ENCODE measurements at places on chromosomes 5 and 9.
A peak's percentile ranks its signal among the peaks of the same experiment; 100 is the strongest.

GRCh38 chr5:56814361-56814962 is 887 bp upstream of the MAP3K1 start:
- DNase-seq = no peak

DNA sequence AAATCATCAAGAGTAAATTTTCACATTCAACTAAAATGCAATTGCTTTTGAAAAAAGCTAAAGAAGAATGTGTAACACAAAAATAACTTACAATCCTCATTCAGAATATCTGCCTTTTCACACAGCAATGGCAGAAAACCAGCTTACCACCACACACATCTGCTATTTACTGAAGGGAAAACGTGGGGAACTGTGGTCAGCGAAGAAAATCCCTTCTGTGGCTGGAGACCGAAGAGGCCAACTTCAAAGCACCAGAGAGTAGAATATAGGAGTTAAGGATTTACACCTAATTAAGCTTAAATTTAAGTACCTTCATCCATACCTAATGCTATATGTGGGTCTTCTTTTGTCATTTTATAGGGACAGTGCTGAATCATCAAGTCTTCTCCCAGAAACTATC is 339.6 kb downstream of the DEPDC1B start:
- DNase-seq = no peak

DNA sequence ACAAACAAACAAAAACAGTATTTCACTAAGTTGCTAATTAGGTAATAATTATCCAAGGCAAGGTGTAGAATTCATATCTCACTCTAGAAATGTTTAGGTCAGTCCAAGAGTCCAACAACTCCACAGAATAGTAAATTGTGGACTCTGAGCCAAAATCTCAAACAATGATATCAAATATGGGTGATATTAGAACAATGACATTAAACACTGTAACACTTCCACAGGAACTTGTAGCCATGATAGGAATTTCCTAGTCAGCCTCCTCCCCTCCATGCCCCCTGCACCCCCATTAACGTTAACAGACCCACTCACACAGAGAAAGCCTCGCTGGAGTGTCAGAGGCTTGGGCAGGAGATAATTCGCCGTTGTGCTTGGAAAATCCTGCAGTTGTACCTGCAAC is 305.0 kb upstream of the PIK3R1 start:
- DNase-seq = no peak

GRCh38 chr5:137705106-137705505 is 30.8 kb downstream of the KLHL3 start:
- DNase-seq = no peak

GRCh38 chr9:36194326-36195000 is 3.7 kb downstream of the CLTA start:
- no peak for DNase-seq

DNA sequence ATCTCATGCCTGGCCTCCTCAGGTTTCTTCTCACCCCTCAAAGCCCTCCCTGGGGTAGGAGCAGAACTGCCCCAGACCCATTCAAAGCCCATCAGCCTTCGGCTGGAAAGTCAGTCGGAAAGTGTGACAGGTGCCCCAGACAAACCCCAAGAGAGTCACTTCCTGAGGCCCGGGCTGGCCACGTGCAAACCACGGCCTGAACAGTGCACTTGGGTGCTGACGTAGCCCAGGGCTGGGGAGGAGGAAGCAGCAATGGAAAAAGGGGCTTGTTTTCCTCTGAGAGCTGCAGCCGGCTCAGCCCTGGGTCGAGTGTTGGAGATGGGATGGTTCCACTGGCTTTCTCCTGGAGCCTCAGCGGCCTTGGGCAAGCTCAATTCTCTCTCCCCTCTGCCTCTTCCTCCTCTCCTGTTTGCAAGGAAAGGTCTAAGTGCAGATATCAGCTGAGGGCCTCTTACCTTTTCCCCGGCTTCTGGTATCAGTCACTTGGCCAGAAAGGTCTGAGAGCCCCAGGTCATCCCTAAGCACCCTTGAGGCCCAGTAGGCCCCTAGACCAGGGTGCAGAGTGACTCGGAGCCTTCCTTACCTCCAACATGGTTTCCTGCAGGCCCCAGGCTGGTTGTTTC is 5.9 kb upstream of the EGR1 start:
- no peak for DNase-seq

- no peak for DNase-seq
These were observed 34.1 kb upstream of the PLIN2 start for GRCh38 chr9:19161257-19162025.

DNA sequence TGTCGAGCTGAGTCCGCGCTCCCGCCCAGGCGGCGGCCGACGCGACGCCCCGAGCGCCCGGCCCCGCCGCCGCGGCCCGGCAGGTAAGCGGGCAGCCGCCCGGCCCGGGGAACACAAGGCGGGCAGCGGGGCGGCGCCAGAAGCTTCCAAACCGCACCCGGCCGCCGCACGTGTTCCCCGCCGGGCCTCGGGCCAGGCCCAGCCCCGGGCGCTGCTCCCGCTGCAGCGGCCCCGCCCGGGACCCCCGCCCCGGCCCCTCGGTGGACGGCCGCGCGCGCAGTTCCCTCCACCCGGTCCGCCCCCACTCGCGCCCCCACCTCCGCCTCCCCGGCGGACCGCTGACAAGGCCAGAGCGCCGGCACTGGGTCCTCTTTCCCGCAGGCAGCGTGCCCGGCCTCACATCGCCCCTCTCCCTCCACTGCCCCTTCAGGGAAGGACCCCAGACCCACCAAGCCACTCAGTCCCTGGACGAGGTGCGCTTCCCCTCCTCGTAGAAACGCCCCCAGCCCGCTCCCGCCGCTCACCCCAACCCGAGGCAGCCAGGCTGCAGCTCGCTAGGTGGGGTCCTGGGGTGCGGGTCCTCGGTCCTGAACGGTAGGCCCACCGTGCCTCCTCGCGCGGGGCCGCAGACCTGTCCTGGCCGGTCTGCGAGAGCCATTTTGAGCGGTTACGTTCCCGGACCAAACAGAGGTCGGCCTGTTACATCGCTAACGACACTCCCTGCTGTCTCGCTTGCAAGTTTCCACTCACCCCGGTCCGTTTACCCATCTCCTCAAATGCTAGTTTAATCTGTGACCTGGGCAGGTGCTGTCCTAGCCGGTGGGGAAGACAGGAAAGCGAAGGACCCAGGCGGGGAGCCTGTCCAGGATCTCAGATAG is 475 bp downstream of the WDR5 start:
- no peak for DNase-seq

DNA sequence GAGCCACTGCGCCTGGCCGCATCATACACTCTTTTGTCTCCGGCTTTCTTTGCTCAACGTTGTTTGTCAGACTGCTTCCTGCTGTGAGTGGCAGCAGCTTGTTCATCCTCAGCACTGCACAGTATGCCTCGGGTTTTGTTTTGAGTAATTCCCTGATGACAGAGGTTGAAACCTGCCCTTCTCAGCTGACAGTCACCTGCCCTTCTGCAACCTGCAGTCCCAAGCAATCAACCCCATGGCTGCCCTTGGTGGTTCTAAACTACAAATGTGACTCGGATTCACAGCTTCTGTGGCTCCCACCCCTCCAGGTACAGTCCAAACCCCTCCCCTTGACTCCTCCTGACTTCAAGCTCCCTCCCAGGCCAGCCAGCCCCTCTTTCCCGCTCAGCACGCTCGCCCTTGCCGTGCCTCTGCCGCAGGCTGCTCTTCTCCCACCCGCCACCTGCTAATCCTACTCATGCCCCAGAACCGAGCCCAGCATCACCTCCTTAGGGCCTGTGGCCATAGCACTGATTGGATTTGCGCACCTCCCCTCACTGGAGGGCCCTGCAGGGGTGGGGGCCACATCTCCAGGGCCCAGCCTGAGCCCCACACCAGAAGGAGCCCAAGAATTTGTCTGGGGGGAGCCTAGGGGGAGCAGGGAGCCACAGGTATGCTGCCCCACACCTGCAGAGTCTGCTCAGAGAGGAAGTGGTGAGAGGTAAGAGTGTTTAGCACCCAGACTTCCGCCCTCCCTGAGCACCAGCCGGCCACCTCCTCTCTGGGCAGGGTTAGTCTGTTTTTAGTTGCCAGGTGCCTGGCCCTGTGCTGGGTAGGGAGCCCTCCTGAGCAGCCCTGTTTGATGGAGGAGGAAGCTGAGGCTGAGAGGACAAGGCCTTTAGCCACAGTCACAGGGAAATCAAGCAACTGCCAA is 10.1 kb downstream of the EEIG1 start:
- DNase-seq = no peak

GRCh38 chr5:148806520-148806931 is 19.9 kb upstream of the ADRB2 start:
- DNase-seq = no peak

DNA sequence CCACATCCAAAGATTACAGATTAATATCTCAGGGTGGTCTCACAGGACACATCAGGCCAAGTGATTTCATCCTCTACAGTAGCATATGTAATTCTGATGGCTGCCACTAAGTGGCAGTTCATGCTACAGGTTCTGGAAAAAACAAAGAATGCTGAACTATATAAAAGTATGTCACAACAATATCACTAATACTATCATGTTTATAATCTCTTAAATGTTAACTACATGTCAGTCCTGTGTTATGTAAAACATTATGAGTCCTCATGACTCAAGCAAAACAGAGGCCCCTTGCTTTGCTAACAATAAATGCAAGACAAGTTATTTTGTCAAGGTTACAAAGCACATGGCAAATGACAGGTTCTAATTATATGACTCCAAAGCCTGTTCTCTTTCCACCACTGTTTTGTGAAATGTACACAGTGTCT is 233.2 kb downstream of the FBXL17 start:
- DNase-seq = peak; percentile 7

GRCh38 chr5:16669776-16670175 is 53.0 kb upstream of the RETREG1 start:
- DNase-seq = no peak

DNA sequence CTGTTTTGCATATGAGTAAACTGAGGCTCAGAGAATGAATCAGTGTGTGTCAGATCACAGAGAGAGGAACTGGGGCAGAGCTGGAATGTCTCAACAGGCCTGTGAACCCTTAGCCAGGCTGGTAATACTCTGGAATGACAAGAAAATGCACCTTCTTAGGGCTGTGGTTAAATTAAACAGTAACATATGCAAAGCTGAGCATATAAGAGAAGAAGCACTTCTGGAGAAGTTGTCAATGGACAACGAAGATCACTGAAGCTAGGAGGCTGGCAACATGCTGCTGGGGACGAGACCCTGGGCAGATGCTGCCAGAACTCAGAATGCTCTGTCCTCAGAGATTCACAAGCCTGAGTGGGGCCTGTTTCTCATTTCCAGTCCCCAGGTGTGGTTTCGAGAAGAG is 64.6 kb upstream of the EPB41L4B start:
- DNase-seq = no peak

DNA sequence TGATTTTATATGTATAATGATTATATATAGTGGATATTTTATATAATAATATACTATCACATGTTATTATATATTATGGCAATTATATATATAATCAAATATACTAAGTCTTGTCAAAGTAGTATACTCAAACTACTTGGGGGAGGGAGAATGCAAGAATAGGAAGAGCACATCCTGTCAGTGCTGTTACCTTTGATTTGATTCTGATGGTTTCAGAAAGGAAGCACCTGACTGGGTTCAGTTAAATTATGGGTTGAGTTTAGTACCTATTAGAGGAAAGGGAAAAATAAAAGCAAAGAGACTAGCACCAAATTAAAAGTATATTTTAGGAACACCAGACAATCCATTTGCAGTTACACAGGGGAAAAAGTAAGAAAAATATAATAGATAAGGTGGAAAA is 107.6 kb downstream of the GRIA1 start:
- DNase-seq = no peak

DNA sequence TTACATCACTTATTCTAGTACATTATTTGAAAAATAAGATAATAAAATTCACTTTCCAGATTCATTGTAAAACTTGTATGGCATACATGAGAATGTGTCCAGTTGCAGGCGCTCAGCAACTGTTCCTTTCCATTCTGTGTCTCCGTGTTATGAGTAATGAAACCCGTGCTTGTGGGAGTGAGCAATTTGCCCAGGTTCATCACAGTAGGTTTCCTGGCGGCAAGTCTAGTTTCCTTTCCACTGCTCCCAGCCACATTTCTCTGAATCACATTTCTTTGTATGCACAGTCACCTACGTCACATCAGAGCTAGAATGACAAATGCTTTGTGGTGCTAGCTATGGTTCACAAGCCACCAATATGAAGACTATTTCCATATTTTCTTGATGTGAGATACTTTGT is 39.9 kb downstream of the MOCS2 start:
- no peak for DNase-seq

- no peak for DNase-seq
These were observed 311.4 kb downstream of the TLE4 start for GRCh38 chr9:79883073-79883645.

GRCh38 chr9:117340422-117340821 is 74.4 kb downstream of the ASTN2 start:
- DNase-seq = no peak

DNA sequence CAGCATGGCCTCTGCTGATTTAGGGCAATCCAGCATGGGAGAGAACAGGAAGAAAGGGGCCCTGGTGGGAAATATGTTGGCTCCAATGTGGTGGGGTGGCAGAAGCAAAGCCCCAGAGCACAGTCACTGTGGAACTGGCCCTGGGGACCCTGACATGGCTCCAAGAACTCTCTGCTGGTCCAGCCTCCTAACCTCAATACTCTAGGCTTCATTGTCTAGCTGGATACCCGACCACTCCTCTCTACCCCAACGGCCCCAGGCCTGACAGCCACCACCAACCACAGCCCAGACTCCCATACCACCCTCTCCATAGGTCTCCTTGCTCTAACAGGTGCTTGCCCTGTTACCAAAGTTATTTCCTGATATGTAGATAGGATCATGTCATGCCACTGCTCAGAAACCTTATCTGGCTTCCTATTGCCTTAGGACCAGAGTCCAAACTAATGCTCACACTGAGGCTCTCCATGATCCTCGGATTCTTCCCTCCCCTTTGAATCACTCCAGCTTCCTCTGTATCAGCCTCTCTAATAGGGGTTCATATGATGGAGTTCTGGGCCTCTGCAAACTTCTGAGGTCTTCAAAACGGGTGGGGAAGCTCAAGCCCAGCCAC is 12.9 kb downstream of the ACSL6 start:
- no peak for DNase-seq

DNA sequence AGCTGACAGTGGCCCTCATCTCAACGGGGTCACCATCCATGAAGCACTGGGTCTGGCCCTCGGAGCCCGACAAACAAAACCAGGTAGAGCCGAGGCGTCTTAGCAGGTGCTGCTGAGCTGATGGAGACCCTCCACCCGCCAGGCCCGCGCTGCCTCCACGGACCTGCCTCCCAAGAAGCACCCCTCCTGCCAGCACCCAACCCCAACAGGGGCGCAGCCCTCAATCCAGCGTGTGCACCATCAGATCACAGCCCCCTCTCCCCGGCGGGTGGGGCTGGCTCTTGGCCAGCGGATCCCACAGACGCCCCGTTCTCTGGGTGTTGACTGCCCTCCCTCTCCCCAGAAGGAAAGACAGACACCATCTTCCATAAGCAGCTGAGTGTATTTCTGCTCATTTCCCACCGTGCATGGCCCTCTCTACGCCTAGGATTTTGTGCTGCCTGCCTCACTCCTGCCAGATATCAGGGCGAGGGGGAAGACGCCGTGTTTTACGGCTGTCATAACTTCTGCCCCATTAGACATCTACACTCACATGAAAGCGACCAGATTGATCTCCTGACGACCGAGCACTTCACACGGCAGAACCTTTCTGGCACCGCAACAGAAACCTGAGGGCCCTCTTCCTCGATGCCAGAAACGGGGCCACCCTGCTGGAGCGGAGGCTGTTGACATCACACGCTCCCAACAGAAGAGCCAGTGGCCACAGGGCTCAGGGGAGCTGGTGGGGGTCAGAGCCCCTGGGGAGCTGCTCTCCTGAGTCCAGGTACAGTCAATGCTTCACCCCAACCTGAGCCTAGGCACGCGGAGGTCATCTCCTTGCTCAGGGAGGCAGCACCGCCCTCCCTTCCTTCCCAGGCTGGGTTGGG is 12.4 kb downstream of the NACC2 start:
- no peak for DNase-seq
